ENCODE measurements at places on chromosomes 1 and 21. TPM values are rescaled to one million over a fixed set of nuclear protein-coding genes. Genes with fewer than 3 reads are reported as not detected.

The SLC6A9 gene
- 6.3 TPM for total RNA-seq

- DNase-seq = no peak
Measured at GRCh38 chr1:68969441-68969840, 472.6 kb upstream of the DEPDC1 start.

GRCh38 chr1:31577515-31578192, 1.3 kb downstream of the TINAGL1 start:
- no peak for DNase-seq

- DNase-seq = no peak
Measured at GRCh38 chr1:119794230-119794875, 16.9 kb downstream of the REG4 start.

- DNase-seq = no peak
Measured at GRCh38 chr1:59635097-59635496, 179.7 kb upstream of the HOOK1 start.

The MTARC1 gene
- not detected for total RNA-seq

- DNase-seq = no peak
Measured at GRCh38 chr1:56194701-56195300, 384.6 kb downstream of the PLPP3 start.

The CPT2 gene
- 19.9 TPM for total RNA-seq

Measured in activated CD4-positive, alpha-beta T cell treated with anti-CD3 and anti-CD28 coated beads, Interleukin-2, amount 10 ng/mL, durations not matched to agents 24 days and 14 days (primary cell).